Amygdala (tissue), 56 donors: ENCODE measurements at places on chromosomes 2 and 18.

DNA sequence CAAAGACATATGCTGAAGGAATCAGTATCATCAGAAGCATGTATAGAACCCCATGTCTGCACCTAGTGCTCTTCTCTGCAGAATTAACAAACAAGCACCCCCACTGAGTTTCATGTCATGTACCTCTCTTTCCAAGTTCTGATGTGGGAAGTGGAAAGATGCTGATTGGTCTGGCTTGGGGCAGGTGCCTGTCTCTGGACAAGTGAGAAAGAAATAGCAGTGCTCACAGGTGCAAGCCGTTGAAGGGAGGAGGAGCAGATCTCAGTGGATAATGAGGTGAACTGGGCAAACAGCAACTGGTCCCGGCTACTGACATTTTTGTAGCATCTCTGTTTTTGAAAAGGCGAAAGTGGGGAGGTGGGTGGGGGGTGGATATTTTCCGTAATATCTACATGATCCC lies 17.5 kb upstream of the ACVR1 start:
- no peak for DNase-seq

DNA sequence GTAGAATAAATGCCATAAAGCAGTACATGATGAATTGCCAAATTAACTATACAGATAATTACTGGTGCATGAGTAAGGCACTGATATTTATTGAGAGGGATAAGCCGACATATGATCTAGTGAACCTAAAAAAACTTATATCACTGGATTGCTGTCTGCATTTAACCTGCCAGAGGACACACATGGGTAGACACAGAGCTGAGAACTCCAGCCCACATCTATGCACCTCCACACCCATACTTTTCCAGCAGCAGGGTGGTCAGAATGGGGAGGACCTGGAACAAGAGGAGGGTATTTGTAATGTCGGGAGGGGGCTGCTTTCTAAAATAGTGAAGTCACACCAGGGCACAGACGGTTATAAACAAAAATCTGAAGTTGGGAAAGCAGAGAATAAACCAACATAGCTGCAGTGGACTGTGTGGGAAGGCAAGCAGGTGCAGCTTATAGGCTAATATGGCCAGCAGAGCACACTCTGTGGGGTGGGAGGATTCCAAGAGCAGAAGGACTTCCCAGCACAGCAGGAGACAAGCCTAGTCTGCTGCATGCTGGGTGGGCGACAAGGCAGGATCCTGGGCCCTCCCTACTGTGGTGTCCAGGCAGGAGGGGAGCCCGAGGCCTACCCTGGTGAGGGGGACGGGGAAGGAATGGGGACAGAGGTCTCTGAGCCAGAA lies 17.2 kb downstream of the ST3GAL5 start:
- no peak for DNase-seq

DNA sequence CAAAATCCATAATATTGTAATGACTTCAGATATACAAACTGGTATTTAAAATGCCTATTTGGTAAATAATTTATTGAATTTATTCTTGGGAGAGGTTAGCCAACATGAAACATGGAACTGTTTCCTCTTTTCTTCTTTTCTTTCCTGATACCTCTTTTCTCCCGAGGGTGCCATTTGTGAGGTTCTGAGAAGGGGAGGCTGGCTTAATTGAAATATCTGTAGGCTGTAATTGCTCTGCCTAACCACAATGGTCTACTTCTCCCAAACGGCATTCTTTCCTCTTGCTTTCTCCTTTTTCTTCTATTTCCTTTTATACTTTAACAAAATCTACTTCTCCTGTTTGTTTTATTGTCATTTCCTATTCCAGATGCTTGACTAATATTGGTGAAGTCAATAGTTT lies 114.9 kb downstream of the TCF4 start:
- no peak for DNase-seq

- DNase-seq, result no peak
These were observed 262.7 kb upstream of the SPHKAP start for GRCh38 chr2:228444161-228444560.

- no peak for DNase-seq
These were observed 96.2 kb downstream of the TANC1 start for GRCh38 chr2:159064446-159065301.

GRCh38 chr2:127086990-127087790 lies 19.8 kb downstream of the BIN1 start:
- DNase-seq, result no peak

DNA sequence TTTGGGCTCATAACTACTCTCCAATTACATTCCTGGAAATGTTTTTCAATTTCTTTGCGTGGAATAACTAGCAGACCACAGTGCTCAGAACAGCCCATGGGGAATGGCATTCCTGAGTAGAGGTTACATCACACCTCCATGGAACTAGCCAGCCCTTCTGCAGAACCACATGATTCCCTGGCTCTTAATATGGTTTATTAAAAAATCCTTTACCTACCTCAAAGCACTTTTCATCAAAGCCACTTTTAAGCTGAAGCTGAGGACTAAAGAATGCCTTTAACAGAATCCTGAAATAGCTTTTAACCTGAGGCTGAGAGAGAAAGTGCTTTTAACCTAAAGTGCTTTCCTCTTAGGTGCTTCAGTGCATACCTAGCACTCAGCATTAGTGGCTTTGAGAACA lies 376.3 kb downstream of the ARHGAP15 start:
- no peak for DNase-seq

DNA sequence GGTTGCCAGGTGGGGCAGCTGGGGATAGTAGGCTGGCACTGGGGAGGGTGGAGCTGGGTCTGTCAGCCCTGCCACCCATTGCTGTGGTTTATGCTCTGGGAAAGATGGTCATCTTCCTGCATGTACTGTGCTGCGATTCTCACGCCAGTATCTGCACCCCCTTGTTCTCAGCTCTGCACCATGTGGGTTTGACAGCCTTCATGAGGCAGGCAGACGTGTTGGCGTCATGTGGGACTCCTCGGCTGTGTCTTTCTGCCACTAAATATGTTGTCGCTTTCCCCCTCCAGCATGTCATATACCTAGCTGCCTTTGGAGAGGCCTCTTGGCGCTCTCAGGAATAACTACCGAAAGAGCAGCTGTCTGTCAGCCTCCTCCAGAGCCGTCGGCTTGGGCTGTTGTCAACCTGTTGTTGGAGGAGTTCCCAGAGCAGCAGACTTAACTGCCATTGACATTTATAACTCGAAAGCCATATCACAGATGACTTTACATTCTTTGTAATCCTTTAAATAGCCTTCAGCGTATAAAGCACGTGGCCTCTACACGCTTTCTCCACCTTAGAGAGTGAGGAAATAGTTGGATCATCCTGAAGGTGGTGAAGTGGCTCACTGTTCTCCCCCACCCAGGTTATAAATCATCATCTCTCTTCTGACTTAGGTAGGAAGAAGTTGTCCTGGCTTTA lies 80.4 kb upstream of the MGAT5 start:
- no peak for DNase-seq
